Activated T-cell treated with anti-CD3 and anti-CD28 coated beads, Interleukin-2, amount 50 U/mL, for 4 hours (primary cell): ENCODE measurements at places on chromosomes 5 and 9.

DNA sequence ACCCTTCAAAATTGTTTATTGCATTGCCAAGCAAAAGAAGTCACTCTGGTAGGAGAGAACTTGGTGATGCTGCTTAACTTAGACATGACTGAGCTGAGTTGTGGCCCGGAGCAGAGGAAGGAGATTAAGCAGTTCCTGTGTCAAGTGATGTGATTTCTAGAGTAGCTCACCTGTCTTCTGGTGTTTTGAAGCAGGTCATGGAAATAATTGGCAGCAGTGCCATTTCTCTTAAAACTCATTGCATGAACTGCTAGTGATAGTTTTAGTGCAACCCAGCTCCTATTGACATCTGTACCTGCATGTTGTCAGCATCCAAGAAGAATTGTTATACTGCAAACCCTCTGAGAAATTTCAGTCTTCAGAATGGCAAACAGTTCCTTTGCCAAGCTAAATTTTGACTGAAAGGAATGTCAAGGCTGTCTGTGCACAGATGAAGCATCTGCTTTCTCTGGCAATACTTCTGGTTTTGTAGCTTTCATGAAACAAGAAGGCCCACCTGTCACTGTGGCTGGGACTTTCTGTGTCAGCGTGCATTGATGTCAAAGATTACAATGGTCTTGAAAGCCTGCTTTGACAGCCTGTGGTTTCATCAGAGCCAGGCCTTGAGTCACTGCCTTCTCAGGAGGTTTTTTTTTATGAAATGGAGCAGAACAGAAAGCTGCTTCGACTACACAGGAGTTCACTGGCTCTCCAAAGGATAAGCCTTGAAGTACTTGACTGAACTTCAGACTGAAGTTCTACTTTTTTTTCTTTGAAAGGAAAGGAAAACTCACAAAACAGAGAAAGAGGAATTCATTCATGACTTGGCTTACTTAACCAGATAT, 90.6 kb downstream of the RALGPS1 start:
- peak; percentile 58 for DNase-seq

DNA sequence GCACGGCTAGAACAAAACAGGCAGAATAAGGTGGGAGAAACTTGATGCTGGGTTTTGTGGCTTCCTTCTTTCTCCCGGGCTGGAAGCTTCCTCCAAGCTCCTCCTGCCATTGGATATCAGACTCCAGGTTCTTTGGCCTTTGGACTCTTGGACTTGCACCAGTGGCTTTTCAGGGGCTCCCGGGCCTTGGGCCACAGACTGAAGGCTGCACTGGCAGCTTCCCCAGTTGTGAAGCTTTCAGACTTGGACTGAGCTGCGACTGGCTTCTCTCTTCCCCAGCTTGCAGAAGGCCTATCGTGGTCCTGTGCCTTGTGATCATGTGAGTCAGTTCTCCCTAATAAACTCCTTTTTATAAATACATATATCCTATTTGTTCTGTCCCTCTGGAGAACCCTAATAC, 364.4 kb downstream of the DNAH5 start:
- no peak for DNase-seq

GRCh38 chr5:54243483-54244080, 66.8 kb downstream of the ARL15 start:
- peak; percentile 11 for DNase-seq

DNA sequence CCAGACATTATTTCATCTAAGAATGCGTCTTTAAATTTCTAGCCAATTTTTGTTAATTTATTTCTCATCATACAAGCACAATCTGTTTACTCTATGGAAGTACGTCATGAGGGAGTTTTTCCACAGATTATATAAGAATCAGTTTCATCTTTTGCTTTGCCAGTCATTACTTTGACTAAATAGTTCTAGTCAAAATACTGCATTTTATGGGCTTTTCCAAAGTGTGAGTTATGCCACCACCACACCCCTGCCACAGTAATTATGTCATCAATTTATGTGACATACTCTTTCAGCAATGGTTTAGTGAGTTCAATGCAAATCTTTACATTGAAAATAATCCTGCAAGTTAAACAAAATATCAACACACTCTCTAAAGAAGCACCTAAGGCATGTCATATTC, 2.0 kb downstream of the RIMOC1 start:
- no peak for DNase-seq

- DNase-seq = no peak
These were observed 79.1 kb downstream of the AOPEP start for GRCh38 chr9:94805585-94805984.

DNA sequence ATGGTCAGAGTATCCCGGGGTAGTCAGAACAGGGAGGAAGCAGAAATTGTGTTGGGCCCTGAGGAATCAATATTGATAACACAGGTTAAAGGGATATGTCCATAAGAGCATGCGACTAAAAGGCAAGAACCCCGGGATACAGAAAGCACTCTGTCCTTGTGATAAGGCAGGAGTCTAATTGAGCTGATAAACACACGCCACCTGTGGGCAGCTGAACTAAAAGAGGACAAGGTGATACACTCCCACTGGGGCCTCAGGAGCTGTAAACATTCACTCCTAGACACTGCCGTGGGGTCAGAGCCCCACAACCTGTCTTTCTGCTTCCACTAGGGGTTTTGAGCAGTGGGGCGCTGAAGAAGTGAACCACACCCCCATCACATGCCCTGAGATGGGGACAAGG, 144.7 kb upstream of the MPDZ start:
- DNase-seq = no peak

DNA sequence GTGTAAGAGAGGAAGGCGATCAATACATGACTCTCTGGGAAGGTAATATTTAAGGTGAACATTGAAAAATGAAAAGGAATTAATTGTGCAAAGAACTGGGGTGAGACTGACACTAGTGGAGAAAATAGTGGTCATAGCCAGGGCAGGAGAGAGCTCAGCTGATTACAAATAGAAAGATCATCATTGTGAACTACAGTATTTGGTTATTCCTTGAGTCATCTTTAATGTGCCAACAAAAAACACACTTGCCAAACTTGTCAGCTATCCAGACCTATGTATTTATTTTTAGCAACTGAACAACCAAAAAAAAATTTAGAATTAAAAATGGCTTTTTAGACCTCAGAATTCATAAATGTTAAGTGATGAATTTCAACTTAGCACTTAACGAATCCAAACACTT, 749.8 kb upstream of the CDH9 start:
- no peak for DNase-seq

GRCh38 chr9:117714282-117714681, 10.1 kb downstream of the TLR4 start:
- no peak for DNase-seq

DNA sequence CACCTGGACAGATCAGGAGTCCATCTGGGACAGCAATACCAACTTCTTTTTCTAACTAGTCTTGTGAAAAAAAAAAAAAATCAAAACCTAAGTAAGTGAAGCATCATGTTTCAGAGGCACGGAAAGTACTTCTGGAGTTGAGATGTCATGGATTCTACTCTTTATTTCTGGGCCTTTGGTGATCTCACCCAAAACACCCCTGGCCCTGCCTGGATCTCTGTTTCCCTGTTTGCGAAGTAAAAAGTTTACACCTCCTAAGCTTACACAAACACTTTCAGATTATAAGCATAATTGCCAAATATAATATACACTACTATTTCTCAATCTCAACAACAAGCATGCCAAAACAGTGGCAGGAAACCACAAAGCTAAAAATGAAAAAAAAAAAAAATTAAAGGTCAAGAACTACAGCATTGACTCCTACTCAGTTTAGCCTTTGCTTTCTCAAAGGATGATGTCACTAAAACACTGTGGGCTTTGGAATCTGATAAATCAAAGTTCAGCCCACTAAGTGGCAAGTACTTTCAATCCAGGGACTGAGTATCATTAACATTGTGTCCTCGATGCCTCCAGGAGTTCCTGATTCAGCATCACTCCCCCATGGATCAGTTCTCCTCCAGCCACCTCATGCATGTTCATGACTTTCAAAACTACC, 291.9 kb downstream of the NFIB start:
- no peak for DNase-seq

- no peak for DNase-seq
These were observed 6.2 kb downstream of the RBM22 start for GRCh38 chr5:150694612-150695011.

DNA sequence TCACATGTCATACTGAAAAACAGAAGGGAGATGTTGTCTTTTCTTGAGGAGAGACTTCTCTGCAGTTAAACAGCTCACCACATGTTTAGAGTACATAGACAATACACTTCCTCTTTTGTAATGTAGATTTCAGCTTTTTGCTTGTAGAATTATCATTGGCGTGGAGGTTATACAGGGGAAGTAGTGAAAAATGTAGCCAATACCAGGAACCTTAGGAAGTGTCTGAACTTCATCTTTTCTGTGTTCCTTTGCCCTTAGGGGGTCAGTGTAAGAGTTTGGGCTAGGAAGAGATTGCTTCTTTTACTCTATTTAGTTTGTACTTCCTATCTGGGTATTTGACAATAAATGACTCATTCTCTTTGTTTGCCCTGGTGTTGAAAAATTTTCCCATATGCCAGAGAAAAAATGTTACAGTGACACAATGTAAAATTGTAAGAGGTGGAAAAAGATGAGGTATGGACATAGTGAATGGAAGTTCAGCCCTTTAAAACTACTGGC, 21.0 kb upstream of the CDKN2B start:
- DNase-seq = no peak

- peak; percentile 10 for DNase-seq
These were observed 46.4 kb upstream of the STK32A start for GRCh38 chr5:147188200-147189108.

DNA sequence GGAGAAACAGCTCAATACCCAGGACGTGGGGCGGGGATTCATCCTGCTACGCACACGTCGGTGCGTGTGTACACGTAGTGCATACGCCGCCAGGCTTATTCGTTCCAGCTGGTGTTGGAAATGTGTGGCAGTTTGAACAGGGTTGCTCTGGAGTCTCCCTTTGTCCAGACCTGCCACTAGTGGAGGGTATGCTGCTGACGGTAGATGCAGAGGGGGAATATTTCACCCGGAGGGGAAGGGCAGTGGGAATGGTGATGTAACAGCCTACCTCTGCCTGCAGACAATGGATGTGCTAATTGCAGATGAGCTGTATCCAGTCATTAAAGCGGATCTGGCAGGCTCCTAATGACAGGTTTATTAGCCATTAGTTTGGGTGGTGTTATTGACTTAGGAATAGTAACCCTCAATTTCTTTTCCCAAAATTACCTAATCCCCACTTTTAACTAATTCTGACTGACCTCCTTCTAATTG, 142.7 kb downstream of the PAX5 start:
- DNase-seq = no peak

DNA sequence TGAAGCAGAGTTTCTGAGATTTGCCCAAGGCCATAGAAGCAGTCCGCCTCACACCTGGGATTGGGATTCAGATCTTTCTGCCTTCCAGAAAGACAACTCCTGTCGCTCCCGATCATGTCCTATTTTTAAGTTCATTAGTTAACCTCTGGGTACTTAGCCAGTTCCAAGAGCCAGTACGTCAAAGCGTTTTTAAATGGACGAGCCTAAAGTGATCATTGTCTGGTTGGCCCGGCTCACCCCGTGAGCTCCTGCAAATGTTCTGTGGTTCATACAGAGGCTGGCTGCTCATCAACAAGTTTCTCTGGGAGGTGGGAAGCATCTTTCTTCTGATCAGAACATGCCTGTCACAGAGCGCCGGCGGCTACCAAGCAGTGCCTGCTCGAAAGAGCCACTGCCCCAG, 554.5 kb upstream of the WWC1 start:
- DNase-seq = no peak

DNA sequence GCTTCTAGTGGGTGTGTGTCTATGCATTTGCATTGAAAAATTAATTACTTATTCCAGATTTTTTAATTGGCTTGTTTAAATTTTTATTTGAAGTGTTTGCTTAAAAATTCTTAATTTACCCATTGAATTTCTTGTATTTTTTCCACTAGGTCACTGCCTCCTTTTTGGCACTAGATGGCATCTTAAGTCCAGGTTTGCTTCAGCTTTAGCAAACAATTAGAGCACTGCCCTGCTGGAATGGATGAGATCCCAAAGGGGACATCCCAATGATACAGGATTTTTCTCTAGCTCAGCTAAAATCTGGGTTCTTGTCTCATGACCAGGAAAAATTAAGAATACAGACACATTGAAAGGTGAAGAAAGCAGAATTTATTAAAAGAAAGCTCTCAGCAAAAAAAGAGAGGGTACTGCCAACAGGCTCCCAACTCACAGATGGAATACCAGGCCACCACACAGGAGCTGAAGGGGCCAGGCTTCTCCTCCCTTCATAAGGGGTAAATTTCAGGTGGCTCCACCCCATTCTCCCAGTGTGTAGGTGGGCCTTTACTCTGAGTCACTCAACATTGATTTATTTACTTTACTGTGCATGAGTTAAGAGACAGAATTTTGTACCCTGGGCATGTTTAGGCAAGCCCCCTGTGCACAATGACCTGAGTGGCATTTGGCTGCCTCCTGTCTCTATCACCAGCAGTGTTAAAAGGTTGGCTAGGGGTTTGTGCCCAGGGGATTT, 532.4 kb downstream of the ANXA1 start:
- no peak for DNase-seq

DNA sequence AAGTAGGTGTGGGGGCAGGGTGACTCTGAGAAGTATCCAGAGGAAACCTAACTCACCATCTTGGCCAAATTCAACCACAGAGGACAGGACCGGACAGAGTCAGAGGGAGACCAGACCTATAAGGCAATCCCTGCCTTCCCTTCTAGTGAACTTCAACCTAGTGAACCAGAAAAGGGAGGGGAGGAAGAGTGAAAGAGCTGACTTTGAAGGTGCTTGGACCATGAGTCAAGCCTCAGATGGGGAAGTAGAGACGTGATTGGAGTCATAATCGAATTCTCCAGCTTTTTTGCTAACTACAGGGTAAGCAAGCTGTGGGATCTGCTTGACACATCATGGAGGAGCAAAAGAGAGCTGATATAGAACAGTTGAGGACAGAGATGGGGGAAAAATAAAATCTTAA, 18.8 kb upstream of the KIF2A start:
- no peak for DNase-seq

DNA sequence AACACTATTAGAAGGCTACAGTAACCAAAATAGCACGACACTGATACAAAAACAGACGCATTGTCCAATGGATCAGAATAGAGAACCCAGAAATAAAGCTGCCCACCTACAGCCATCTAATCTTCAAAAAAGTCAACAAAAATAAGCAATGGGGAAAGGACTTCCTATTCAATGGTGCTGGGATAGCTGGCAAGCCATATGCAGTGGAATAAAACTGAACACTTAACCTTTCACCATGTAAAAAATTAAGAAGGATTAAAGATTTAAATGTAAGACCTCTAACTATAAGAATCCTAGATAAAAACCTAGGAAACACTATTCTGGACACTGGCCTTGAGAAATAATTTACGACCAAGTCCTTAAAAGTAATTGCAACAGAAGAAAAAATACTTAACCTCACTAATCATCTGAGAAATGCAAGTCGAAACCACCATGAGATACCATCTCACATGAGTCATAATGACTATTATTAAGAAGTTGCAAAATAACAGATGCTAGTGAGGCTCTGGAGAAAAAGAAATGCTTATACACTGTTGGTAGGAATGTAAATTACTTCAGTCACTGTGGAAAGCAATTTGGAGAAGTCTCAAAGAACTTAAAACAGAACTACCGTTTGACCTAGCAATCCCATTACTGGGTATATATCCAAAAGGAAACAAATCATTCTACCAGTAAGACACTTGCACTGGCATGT, 203.3 kb upstream of the CDH9 start:
- no peak for DNase-seq

- DNase-seq = no peak
These were observed 284.2 kb downstream of the DENND1A start for GRCh38 chr9:123645762-123646161.

- no peak for DNase-seq
These were observed 15.1 kb upstream of the CXCL14 start for GRCh38 chr5:135593886-135594285.

GRCh38 chr9:20683351-20684034, 566 bp upstream of the FOCAD start:
- peak; percentile 41 for DNase-seq

GRCh38 chr9:99488131-99489059, 266.3 kb downstream of the SEC61B start:
- DNase-seq = no peak
